PC-9 (cell line): ENCODE measurements at places on chromosomes 5 and 9. TPM values are rescaled to one million over a fixed set of nuclear protein-coding genes. Genes with fewer than 3 reads are reported as not detected.
A peak's percentile ranks its signal among the peaks of the same experiment; 100 is the strongest.

DNA sequence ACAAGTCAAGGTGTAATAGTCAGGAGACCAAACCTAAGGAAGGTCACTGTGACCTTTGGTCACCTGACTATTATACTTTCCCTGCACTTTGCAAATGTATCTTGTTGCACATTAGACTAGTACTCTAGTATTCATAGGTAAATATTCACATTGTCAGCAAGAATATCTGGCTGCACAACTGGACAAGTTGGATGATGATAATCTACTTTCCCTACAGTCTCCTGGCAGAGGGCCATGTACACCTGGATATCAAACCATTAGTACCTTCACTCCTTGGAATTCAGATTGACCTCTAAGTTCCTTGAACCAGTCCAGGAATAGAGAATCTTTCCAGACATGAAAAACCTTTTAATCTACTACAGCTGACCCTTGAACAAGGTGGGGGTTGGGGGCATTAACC lies 344.8 kb downstream of the DEPDC1B start:
- no peak overlapping the region for H3K4me3 ChIP-seq
- H3K27me3 ChIP-seq, result no peaks in the 10 kb centered on the region
- H3K27ac ChIP-seq, result no peak overlapping the region
- no peak for DNase-seq
- no peaks in the 10 kb centered on the region for H3K4me1 ChIP-seq

DNA sequence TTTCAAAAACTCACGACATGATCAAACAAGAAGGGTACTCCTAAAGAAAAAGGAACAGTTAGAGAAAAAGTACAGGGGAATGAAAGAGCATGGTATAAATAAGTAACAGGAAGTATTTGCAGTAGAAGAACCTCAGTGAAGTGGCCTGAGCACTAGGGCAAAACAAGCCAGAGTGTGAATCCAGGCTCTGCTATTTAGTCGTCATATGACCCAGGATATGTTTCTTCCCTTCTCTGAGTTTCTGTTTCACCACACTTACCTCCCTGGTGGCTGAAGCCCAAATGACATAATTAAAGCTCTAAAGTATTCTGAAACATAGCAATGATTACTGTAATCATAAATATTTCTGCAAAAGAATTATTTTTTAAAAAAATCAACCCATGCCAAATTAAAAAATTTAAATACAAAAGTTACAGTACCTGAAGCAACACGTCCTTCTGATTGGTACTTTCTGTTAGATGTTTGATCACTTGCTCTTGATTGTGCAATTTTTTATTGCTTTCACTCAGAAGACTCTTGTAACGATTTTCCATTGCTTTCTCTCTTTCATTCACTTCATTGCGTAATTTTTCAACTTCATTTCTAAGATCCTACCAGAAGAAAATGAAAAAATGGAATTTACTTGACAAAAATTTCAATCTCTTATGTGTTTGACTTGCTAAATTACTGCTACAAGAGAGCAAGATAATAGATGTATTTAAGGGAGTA lies 88.9 kb downstream of the CDK5RAP2 start:
- no peaks in the 10 kb centered on the region for H3K36me3 ChIP-seq
- no peaks in the 10 kb centered on the region for H3K4me1 ChIP-seq
- DNase-seq, result no peak
- no peak overlapping the region for H3K27ac ChIP-seq

GRCh38 chr5:77629509-77630113 lies 8.9 kb downstream of the OTP start:
- H3K27ac ChIP-seq, result no peak overlapping the region
- peak; percentile 14 for DNase-seq
- H3K36me3 ChIP-seq, result no peaks in the 10 kb centered on the region

CDKN2A gene
- 282 and 404 TPM in 2 replicates for total RNA-seq

LECT2 gene
- not detected in 2 replicates for total RNA-seq

DNA sequence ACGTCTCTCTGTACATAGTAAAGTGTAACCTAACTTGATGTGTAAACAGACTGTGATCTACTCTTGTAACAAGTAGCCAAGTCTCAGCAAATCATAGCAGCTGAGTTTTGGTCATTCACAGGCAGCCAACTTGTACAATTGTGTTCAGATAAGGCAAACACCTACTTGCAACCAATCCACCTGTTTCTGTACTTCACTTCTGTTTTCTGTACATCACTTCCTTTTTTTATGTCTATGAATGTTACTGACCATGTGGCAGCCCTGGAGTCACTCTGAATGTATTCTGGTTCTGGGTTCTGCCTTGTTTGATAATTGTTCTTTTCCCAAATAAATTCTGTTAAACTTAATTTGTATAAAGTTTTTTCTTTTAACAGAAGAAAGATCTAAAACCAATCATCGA lies 26.0 kb downstream of the RLN2 start:
- DNase-seq, result no peak
- H3K27ac ChIP-seq, result no peak overlapping the region
- no peaks in the 10 kb centered on the region for H3K36me3 ChIP-seq
- H3K4me3 ChIP-seq, result no peak overlapping the region
- no peaks in the 10 kb centered on the region for H3K27me3 ChIP-seq

GRCh38 chr9:1917396-1917935 lies 97.7 kb upstream of the SMARCA2 start:
- H3K36me3 ChIP-seq, result no peaks in the 10 kb centered on the region
- no peak overlapping the region for H3K27ac ChIP-seq
- no peak for DNase-seq
- no peaks in the 10 kb centered on the region for H3K4me1 ChIP-seq
- H3K4me3 ChIP-seq, result no peak overlapping the region

DNA sequence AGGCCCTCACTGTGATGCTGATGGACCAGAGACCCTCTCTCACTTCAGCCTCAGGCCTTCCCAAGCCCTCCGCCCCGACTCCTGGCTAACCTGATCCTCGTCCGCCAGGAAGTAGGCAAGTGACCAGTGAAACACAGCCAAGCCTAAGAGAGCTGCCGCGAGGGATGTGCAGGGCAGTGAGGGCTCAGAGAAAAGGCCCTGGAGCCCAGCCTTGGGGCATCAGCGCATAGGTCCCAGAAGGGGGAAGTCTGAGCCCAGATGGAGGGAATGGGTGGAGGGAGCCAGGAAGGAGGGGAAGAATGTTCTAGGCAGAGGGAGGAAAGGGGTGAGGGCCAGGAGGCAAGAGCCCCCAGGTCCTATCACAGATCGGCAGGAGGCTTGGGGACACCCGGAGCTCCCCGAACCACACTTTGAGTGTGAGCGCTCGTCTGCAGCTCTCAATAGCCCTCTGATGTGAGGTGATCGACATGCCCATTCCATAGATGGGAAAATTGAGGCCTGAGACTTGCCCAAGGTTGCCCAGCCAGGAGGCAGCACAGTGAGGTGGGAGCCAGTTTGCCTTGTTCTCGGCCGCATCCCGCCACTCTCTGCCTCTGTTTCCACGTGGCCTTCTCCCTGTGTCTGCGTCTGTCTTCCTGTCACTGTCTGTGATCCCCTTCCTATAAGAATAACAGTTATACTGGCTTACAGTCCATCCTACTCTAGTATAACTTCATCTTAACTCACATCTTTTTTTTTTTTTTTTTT lies 20.2 kb downstream of the PLPP7 start:
- H3K27me3 ChIP-seq, result no peaks in the 10 kb centered on the region
- peaks cover 29% of the 10 kb centered on the region for H3K4me1 ChIP-seq
- DNase-seq, result no peak
- H3K4me3 ChIP-seq, result no peak overlapping the region
- no peak overlapping the region for H3K27ac ChIP-seq

HSPB3 gene
- total RNA-seq, result not detected in 2 replicates

DNA sequence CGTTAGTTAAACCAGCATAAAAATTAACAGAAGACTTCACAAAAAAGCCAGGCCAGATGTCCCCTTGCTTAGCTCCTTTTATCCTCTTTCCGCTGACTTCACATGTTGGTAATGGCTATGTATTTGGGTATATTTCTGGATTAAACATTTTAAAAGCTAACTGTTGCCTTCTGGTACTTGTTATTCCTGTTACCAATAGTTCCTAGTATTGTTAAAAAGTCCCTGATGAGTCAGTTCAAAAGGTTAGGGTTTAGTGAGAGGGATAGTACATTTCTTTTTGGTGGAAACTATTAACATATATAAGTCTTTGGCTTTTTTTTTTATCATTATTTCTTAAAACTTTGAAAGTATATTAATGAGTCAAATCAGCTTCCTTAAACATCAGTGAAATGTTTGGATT lies 103.2 kb upstream of the ELL2 start:
- H3K36me3 ChIP-seq, result no peaks in the 10 kb centered on the region
- no peaks in the 10 kb centered on the region for H3K27me3 ChIP-seq
- H3K4me3 ChIP-seq, result no peak overlapping the region
- DNase-seq, result no peak
- H3K4me1 ChIP-seq, result peaks cover 39% of the 10 kb centered on the region

GRCh38 chr5:173499471-173500212 lies 116.8 kb downstream of the BOD1 start:
- no peaks in the 10 kb centered on the region for H3K27me3 ChIP-seq
- H3K4me3 ChIP-seq, result no peak overlapping the region
- peaks cover 33% of the 10 kb centered on the region for H3K4me1 ChIP-seq
- no peaks in the 10 kb centered on the region for H3K36me3 ChIP-seq

GRCh38 chr9:31347082-31347617 lies 1037.3 kb upstream of the ACO1 start:
- H3K4me1 ChIP-seq, result no peaks in the 10 kb centered on the region
- no peak overlapping the region for H3K4me3 ChIP-seq
- no peaks in the 10 kb centered on the region for H3K36me3 ChIP-seq
- H3K27me3 ChIP-seq, result no peaks in the 10 kb centered on the region
- DNase-seq, result no peak

DNA sequence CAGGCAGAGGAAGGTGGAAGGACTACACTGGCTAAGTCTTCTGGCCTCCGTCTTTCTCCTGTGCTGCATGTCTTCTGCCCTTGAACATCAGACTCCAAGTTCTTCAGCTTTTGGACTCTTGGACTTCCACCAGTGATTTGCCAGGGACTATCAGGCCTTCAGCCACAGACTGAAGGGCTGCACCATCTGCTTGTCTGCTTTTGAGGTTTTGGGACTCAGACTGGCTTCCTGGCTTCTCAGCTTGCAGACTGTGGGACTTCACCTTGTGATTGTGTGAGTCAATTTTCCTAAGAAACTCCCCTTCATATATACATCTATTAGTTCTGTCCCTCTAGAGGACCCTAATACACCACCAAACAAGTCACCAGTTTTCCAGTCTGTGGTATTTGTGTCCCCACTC lies 9.7 kb upstream of the ANKDD1B start:
- peaks cover 19% of the 10 kb centered on the region for H3K4me1 ChIP-seq
- no peaks in the 10 kb centered on the region for H3K36me3 ChIP-seq
- no peak overlapping the region for H3K4me3 ChIP-seq
- DNase-seq, result no peak

GRCh38 chr5:117249086-117249815 lies 674.6 kb upstream of the SEMA6A start:
- no peak for DNase-seq
- H3K27ac ChIP-seq, result no peak overlapping the region
- no peaks in the 10 kb centered on the region for H3K27me3 ChIP-seq
- H3K4me1 ChIP-seq, result no peaks in the 10 kb centered on the region
- no peak overlapping the region for H3K4me3 ChIP-seq
- H3K36me3 ChIP-seq, result no peaks in the 10 kb centered on the region
